ENCODE measurements at places on chromosomes 5 and 9.

DNA sequence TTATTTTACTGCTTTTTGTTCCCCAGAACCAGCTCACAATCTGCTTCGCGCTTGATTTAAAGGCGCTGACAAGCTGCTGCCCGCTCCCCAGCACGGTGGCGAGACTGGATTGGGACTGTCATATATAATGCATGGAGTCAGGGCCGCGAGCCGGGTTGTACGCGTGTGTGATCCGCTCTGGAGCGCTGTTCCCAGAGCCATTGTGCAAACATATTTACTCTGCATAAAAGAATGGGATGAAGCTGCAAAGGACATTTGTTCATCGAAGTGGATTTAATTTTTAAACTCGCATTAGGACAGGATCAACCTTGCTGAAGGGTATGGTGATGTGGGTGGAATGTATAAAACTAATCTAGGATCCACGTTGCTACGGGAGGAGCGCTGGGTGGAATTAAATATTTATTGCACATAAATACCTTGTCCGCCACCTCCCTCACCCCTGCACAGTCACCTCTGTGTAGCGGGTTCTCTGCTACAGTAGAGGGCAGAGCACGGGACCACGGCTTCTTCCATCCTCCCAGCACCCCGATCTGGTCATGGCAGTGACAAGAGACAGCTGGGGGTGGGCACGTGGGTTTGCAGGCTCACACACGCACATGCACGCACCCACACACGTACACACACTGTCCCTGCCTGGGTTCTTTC lies 18.1 kb upstream of the FCN1 start:
- H3K4me3 ChIP-seq: no peak overlapping the region
- no peaks in the 10 kb centered on the region for H3K4me1 ChIP-seq
- no peak for DNase-seq

DNA sequence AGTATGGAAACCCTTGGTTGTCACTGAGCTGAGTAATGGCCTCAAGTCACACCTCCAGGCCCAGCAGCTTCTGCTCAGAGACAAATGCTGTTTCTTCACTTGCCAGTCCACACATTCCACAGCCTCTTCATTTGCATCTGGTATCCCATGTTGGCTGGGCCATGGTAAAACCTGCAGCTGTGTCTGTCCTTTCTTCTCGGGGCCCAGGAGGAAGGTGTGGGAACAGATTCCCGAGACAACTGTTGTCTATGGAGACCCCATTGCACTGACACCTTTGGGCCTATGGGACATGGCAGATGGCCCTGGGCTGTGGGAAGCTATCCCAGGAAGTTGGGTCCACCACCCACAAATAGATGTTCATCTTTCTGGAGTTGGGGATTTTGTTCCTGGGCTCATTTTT lies 85.1 kb downstream of the MACROH2A1 start:
- no peak for DNase-seq
- no peak overlapping the region for H3K27ac ChIP-seq
- H3K4me3 ChIP-seq: no peak overlapping the region

GRCh38 chr9:113633782-113634595 lies 170.5 kb downstream of the RGS3 start:
- no peak for DNase-seq
- H3K27ac ChIP-seq: no peak overlapping the region
- no peak overlapping the region for H3K4me3 ChIP-seq
- H3K4me1 ChIP-seq: no peaks in the 10 kb centered on the region

DNA sequence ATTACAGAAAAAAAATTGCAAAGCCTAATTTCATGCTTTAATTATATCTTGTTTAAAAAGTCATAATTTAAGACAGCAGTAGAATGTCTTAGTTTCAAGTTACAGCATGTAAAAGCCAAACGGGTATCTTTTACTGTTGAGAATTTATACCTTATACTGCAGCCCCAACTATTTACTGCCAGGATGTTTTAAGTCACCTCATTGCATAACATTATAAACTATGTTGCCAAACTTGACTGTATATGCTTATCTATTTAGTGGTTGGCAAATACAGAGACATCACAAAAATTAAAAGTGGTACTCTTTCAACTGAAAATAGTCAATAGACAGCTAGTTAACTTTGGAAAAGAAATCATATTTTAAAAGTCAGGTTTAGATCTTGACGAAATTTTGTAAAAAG lies 119.5 kb downstream of the EDIL3 start:
- no peak for DNase-seq
- no peaks in the 10 kb centered on the region for H3K27me3 ChIP-seq
- H3K27ac ChIP-seq: no peak overlapping the region
- peaks cover under 1% of the 10 kb centered on the region for H3K4me1 ChIP-seq
- H3K36me3 ChIP-seq: no peaks in the 10 kb centered on the region

DNA sequence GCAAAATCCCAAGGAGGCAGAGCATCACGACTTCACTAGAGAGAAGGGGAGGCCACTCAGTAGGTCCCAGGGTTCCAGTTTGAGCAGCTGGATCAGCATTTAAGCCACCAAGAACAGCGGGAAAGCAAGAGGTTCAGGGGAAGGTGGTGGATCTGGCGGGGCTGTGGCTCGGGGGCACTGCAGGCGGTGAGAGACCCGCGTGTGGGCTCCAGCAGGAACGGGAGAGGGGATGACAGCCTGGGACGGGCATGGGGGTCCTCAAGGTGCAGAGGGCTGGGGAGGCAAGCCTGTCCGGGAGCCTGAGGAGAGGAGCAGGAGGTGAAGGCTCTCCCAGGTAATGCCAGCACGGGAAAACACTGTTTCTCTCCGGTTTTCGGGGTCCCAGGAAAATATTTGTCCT lies 123.6 kb downstream of the IRX2 start:
- no peaks in the 10 kb centered on the region for H3K4me1 ChIP-seq
- no peak overlapping the region for H3K27ac ChIP-seq
- H3K27me3 ChIP-seq: no peaks in the 10 kb centered on the region
- H3K36me3 ChIP-seq: no peaks in the 10 kb centered on the region
- H3K4me3 ChIP-seq: no peak overlapping the region
- no peak for DNase-seq

- H3K27me3 ChIP-seq: no peaks in the 10 kb centered on the region
- peak overlapping the region; percentile 39 for H3K4me3 ChIP-seq
- no peak overlapping the region for H3K27ac ChIP-seq
- H3K36me3 ChIP-seq: peaks cover 16% of the 10 kb centered on the region
- no peak for DNase-seq
Observed at GRCh38 chr9:137454597-137455358, 4.4 kb downstream of the NSMF start.

GRCh38 chr5:83443534-83443933 lies 28.0 kb upstream of the VCAN start:
- H3K27me3 ChIP-seq: no peaks in the 10 kb centered on the region
- no peaks in the 10 kb centered on the region for H3K4me1 ChIP-seq
- H3K27ac ChIP-seq: no peak overlapping the region
- no peak for DNase-seq
- no peak overlapping the region for H3K4me3 ChIP-seq
- H3K36me3 ChIP-seq: no peaks in the 10 kb centered on the region

- DNase-seq: no peak
- no peak overlapping the region for H3K27ac ChIP-seq
- no peaks in the 10 kb centered on the region for H3K4me1 ChIP-seq
- no peaks in the 10 kb centered on the region for H3K27me3 ChIP-seq
- no peak overlapping the region for H3K4me3 ChIP-seq
- H3K36me3 ChIP-seq: no peaks in the 10 kb centered on the region
Observed at GRCh38 chr5:127444171-127444570, 73.3 kb upstream of the PRRC1 start.
